ENCODE measurements at places on chromosomes 1 and 21. TPM values are rescaled to one million over a fixed set of nuclear protein-coding genes. Genes with fewer than 3 reads are reported as not detected.

- H3K4me1 ChIP-seq, result no peaks in the 10 kb centered on the region
- no peak overlapping the region for H3K27ac ChIP-seq
- DNase-seq, result no peak
- no peaks in the 10 kb centered on the region for H3K36me3 ChIP-seq
- H3K4me3 ChIP-seq, result no peak overlapping the region
- no peaks in the 10 kb centered on the region for H3K27me3 ChIP-seq
Measured at GRCh38 chr1:56462209-56462608, 117.2 kb downstream of the PLPP3 start.

- DNase-seq, result no peak
- H3K4me3 ChIP-seq, result no peak overlapping the region
- H3K4me1 ChIP-seq, result no peaks in the 10 kb centered on the region
Measured at GRCh38 chr1:29650476-29650875, 414.2 kb downstream of the PTPRU start.

DNA sequence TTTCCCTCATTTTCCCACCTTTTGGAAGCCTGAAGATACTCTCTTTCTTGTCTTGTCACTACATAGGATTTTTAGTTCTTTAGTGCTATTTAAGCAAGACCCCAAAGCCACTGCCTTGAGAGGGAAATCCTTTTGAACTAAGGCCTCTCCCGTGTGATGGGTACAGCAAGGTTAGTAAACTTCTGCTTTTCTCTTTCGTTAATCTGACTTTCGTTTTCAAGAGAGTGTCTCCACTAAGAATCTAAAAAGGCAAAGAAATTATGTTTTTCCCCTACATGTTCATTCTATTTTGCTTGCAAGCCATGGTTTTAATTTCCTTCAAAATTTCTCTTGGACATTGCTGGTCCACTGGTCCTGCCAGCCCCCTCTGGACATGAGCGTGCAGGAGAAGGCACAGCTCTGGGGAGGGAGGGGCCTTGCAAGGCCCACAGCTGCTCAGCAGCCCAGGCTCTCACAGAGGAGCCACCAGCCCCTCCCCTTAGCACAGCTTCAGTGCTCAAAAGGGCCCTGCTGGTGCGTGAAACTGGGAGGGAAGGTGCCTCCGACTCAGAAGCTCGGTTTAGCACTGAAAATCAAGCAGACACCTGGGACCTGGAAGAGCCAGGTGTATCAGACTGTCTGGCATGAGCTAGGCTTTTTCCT is 210.9 kb upstream of the GALNT2 start:
- peak; percentile 65 for DNase-seq
- H3K4me3 ChIP-seq, result no peak overlapping the region
- no peaks in the 10 kb centered on the region for H3K4me1 ChIP-seq
- H3K27ac ChIP-seq, result no peak overlapping the region

- H3K36me3 ChIP-seq, result no peaks in the 10 kb centered on the region
- peaks cover 4% of the 10 kb centered on the region for H3K4me1 ChIP-seq
- no peak for DNase-seq
- H3K4me3 ChIP-seq, result no peak overlapping the region
- no peak overlapping the region for H3K27ac ChIP-seq
- H3K27me3 ChIP-seq, result no peaks in the 10 kb centered on the region
Measured at GRCh38 chr1:180777072-180777689, 135.5 kb upstream of the KIAA1614 start.

DNA sequence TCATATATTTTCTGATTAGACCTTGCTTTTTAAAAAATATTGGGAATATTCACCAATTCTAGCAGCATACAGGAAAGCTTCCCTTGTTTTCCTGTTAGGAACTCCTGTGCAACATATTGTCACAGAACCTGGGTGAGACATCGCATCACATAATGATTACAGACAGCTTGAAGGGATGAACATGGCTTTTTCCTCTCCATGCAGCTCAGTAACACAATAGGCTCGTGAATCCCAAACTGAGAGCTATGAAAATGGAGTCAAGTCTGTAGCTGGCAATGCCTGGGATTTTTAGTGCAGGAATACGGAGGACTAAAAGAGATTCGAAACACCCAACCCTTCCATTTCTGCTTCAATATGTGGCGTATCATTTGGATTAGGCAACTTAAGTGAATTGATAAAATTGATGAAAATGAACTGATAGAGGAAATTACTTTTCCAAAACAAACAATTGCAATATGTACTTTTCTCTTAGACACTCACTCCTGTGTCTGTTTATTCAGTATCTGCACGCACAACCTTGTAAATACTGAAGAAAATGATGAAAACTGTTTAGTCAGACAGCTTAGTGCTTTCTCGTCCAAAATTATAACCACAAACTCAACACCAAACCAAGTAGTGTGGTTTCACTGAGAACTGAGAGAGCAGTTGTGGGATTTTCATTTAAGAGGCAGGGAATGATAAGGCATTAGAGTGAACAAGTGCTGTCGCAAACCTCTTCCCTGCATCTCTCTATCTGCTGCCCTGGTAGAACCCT is 250.4 kb downstream of the PTBP2 start:
- DNase-seq, result no peak
- H3K36me3 ChIP-seq, result no peaks in the 10 kb centered on the region

- H3K36me3 ChIP-seq, result no peaks in the 10 kb centered on the region
- H3K4me1 ChIP-seq, result no peaks in the 10 kb centered on the region
- no peak for DNase-seq
- no peak overlapping the region for H3K4me3 ChIP-seq
- H3K27me3 ChIP-seq, result no peaks in the 10 kb centered on the region
Measured at GRCh38 chr21:36749935-36750575, 51.1 kb downstream of the SIM2 start.

- peak; percentile 77 for DNase-seq
- no peaks in the 10 kb centered on the region for H3K36me3 ChIP-seq
- H3K4me3 ChIP-seq, result no peak overlapping the region
- no peaks in the 10 kb centered on the region for H3K27me3 ChIP-seq
- H3K27ac ChIP-seq, result no peak overlapping the region
Measured at GRCh38 chr1:220775240-220775853, 11.4 kb upstream of the MTARC1 start.

GRCh38 chr1:46767649-46768282 is 31.1 kb upstream of the CYP4B1 start:
- H3K4me3 ChIP-seq, result no peak overlapping the region
- DNase-seq, result no peak
- no peaks in the 10 kb centered on the region for H3K36me3 ChIP-seq
- no peak overlapping the region for H3K27ac ChIP-seq

- H3K4me3 ChIP-seq, result no peak overlapping the region
- H3K27ac ChIP-seq, result no peak overlapping the region
- DNase-seq, result no peak
Measured at GRCh38 chr1:21774835-21775549, 8.0 kb downstream of the USP48 start.

GRCh38 chr1:225812488-225813213 is 2.7 kb downstream of the EPHX1 start:
- H3K4me1 ChIP-seq, result peaks cover 54% of the 10 kb centered on the region
- H3K27me3 ChIP-seq, result no peaks in the 10 kb centered on the region
- H3K27ac ChIP-seq, result peak overlapping the region; percentile 82
- no peak for DNase-seq

DNA sequence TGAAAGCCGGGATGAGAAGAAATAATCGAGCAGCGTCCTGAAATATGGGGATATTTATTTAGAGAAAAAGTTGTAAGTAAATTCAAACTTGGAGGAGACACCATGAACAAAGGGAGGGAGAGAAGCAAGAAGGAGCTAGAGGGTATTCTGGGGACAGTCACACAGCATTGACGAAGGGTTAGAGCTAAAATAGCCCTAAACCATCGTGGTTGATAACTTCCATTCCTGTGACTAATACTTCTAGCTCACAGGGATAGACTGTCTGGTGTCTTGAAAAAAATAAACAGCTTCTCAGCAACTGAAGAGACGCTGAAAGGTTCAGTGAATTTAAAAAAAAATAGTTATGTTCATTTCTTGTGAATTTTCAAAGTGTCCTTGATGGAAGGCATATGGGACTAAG is 86.7 kb downstream of the LRRC53 start:
- no peak overlapping the region for H3K27ac ChIP-seq
- no peak overlapping the region for H3K4me3 ChIP-seq
- no peaks in the 10 kb centered on the region for H3K4me1 ChIP-seq
- DNase-seq, result no peak
- H3K36me3 ChIP-seq, result no peaks in the 10 kb centered on the region

GRCh38 chr1:208077232-208078075 is 166.5 kb upstream of the CD34 start:
- H3K4me3 ChIP-seq, result no peak overlapping the region
- no peaks in the 10 kb centered on the region for H3K27me3 ChIP-seq
- peaks cover 7% of the 10 kb centered on the region for H3K36me3 ChIP-seq
- no peaks in the 10 kb centered on the region for H3K4me1 ChIP-seq
- no peak overlapping the region for H3K27ac ChIP-seq

GRCh38 chr1:9539829-9540550 is 725 bp downstream of the SLC25A33 start:
- H3K4me1 ChIP-seq, result peaks cover 10% of the 10 kb centered on the region
- H3K36me3 ChIP-seq, result no peaks in the 10 kb centered on the region
- DNase-seq, result peak; percentile 67
- H3K27ac ChIP-seq, result peak overlapping the region; percentile 72
- H3K4me3 ChIP-seq, result peak overlapping the region; percentile 66

DNA sequence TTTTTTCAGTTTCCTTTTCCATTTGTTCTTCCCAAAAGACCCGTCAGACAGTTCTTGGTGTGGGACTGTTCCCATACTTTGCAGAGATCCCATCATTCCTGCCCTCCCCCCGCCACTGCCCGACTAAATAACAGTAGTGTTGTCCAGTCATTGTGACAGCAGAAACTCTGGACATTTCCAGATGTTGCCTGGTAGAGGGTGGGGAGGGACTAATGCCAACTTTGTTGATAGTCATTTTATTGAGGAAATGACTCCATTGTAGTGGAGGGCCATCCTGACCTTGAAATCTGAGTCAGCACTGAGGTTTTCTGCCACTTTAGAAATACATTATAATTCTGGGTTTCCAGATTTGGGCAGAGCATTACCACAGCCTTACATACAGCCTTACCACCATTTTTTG is 85.4 kb downstream of the CEP350 start:
- H3K27ac ChIP-seq, result no peak overlapping the region
- peaks cover 20% of the 10 kb centered on the region for H3K36me3 ChIP-seq
- no peak overlapping the region for H3K4me3 ChIP-seq
- no peaks in the 10 kb centered on the region for H3K4me1 ChIP-seq
- no peak for DNase-seq

- no peaks in the 10 kb centered on the region for H3K4me1 ChIP-seq
- H3K27ac ChIP-seq, result no peak overlapping the region
- H3K36me3 ChIP-seq, result no peaks in the 10 kb centered on the region
Measured at GRCh38 chr1:159010391-159010790, 684 bp downstream of the IFI16 start.

DNA sequence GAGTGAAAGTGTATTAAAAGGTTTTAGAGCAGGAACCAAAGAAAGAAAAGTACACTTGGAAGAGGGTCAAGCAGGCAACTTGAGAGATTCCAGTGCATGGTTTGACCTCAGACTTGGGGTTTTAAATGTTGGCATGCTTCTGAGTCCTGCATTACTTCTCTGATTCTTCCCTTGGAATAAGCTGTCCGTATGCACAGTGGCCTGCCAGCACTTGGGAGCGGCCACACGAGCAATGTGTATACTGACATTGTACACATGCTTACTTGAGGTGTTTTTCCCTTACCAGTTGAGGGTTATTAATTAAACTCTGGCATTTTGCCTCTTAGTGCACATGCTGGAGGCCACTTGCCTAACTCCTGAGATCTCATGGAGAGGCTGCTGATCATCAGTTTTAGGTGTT is 786.6 kb upstream of the RGS18 start:
- no peak overlapping the region for H3K27ac ChIP-seq
- DNase-seq, result peak; percentile 40
- no peaks in the 10 kb centered on the region for H3K4me1 ChIP-seq
- no peaks in the 10 kb centered on the region for H3K27me3 ChIP-seq

DNA sequence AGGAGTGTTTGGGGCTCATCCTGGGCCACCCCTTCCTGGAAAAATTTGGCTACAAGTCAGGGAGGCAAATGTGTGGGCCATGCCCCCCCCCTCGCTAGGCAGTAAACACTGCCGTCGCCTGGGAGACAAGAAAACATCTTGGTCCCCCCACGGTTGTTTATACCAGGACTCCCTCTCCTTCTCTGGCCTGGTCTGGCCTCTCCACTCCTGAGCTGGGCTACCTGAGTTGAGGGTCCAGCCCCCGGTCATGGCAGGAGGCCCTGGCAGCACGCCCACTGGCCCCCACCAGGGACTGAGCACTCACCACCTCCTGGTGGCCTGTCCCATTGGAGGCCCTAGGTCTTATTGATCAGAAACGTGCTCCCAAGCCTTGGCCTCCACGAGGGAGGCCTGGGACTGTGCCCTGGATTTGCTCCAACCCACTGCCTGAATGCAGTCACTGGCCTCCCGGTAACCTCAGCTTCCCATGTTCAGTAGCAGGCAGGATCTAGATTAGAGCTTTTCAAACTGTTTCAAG is 15.8 kb downstream of the KCNQ4 start:
- no peaks in the 10 kb centered on the region for H3K36me3 ChIP-seq
- no peak overlapping the region for H3K4me3 ChIP-seq
- DNase-seq, result peak; percentile 79
- peaks cover 9% of the 10 kb centered on the region for H3K4me1 ChIP-seq
- H3K27me3 ChIP-seq, result no peaks in the 10 kb centered on the region

GRCh38 chr1:157073944-157074685 is 25.5 kb downstream of the ETV3L start:
- H3K4me1 ChIP-seq, result no peaks in the 10 kb centered on the region
- no peak overlapping the region for H3K27ac ChIP-seq
- no peaks in the 10 kb centered on the region for H3K36me3 ChIP-seq
- H3K4me3 ChIP-seq, result no peak overlapping the region
- peak; percentile 86 for DNase-seq
- H3K27me3 ChIP-seq, result no peaks in the 10 kb centered on the region

DNA sequence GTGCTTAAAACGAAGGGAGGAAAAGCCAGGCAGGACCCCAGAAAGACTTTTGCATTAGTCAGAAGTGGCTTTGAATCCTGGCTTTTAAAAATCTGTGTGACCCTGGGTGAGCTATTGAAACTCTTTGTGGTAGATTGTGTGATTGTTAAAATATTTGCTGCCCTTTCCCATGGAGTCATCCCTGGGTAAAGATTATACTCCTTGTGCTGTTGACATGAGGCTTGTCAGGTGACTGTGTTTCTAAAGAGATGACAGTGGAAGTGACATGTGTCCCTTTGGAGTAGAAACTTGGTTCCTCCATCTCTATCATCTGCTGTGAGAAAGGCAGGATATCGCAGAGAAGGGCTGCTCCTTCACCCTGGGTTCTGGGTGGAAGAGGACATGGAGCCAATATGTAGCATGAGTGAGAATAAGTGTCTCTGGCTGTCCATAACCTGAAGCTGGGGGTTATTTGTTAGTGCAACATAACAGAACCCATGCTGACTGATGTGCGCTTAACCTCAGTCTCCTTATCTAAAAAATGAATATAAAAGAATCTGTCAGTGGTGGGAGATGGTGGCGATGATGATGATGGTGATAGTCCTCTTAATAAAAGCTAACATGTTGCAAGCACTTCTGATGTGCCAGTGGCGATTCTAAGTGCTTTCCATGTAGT is 187.6 kb downstream of the RHOU start:
- DNase-seq, result no peak
- no peak overlapping the region for H3K27ac ChIP-seq
- no peaks in the 10 kb centered on the region for H3K36me3 ChIP-seq
- H3K4me1 ChIP-seq, result no peaks in the 10 kb centered on the region
- H3K27me3 ChIP-seq, result no peaks in the 10 kb centered on the region

Gene RGS2
- total RNA-seq, result 11.6 TPM

Gene HOOK1
- 32.0 TPM for total RNA-seq

Gene ADORA1
- 16.3 TPM for total RNA-seq

Gene PTPN22
- total RNA-seq, result 2.3 TPM

Gene CLDN19
- total RNA-seq, result not detected

Gene POU3F1
- total RNA-seq, result not detected

Gene WNT9A
- total RNA-seq, result 1.8 TPM

Gene SMIM1
- 4.4 TPM for total RNA-seq

Gene USH2A
- 0.28 TPM for total RNA-seq

Gene SPRR5
- total RNA-seq, result not detected

Gene GPATCH2
- total RNA-seq, result 9.0 TPM
